Activated naive CD4-positive, alpha-beta T cell treated with anti-CD3 and anti-CD28 coated beads for 36 hours (primary cell): ENCODE measurements at places on chromosomes 5 and 9. TPM values are rescaled to one million over a fixed set of nuclear protein-coding genes. Genes with fewer than 3 reads are reported as not detected.

GRCh38 chr9:33012328-33013069, 11.1 kb upstream of the APTX start:
- no peak for DNase-seq

- peak; percentile 34 for DNase-seq
Observed at GRCh38 chr9:98010445-98010844, 27.3 kb downstream of the ANP32B start.

DNA sequence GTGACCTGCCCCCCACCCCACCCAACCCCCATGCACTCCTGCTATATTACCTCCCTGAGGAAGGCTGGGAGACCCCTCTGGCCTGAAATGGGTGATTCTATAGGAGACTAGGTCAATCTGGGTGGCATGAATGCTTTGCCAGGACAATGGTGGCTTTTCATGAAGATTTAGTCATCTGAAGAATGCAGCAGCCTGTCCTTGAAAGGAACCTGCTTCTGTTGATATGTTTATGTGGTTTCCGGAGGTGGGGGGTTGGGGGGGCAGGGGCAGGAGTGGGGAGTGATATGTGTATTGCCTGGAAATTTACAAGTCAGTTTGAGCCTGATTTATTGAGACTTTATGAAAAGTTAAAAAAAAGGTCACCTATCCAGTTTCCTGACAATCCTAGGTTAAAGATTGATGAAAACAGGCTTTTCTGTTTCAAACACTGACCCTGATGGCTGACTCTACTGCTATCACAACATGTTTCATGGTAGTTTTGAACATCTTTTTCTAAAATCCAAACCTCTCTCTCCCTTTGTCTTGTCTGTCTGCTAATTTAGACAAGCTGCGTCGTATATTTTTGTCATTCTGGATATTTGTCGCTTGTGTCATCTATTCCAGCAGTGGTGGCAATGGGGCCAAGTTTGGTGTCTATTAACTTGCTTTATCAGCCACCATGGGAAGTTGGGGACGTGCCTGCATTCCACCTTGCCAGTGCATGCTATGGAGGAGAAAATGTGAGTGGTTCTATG, 153.7 kb upstream of the EGFLAM start:
- no peak for DNase-seq

DNA sequence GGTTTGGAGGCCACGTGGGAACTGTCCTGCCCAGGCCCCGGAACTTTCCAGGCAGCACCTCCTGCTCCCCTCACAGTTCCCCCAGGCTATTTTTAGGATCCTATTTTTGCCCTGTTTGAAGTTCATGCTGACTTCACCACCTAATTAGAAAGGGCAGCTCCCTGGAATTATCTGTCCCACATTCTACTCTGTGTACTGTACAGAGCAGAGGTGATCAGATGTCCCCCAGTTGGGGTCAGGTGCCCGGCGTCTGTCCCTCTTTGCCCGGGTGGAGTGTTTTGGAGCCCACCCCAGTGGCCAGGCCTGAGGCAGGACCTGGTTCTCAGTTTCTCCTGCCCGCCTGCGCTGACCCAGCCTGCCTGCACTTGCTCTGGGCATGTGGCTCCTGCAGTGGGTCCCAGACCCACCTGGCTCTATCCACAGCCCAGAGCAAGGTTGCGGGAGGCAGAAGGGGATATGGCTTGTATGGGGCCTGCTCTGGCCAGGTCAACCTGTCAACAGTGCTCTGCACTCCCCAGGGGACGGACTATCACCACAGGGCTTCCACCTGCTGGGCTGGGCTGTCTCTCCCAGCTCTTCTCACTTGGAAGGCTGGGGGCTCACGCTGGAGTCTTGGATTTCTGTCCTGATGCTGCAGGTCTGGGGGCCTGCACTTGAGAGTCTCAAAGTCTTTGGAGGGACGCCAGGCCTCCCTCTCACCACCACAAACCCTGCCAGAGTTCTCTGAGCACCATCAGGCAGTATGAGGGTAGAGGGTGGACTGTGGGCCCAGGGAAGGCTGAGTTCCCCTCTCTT, 268.3 kb downstream of the GADD45G start:
- DNase-seq = no peak

- no peak for DNase-seq
Observed at GRCh38 chr9:123483191-123483803, 127.3 kb downstream of the CRB2 start.

The MED27 gene
- 27.7 TPM for total RNA-seq
